NCI-H1105 treated with DMSO at 0.1 percent for 48 hours (cell line): ENCODE measurements at places on chromosomes 12 and 14.

GRCh38 chr12:47321436-47321835, 241.7 kb upstream of the AMIGO2 start:
- no peak for DNase-seq

DNA sequence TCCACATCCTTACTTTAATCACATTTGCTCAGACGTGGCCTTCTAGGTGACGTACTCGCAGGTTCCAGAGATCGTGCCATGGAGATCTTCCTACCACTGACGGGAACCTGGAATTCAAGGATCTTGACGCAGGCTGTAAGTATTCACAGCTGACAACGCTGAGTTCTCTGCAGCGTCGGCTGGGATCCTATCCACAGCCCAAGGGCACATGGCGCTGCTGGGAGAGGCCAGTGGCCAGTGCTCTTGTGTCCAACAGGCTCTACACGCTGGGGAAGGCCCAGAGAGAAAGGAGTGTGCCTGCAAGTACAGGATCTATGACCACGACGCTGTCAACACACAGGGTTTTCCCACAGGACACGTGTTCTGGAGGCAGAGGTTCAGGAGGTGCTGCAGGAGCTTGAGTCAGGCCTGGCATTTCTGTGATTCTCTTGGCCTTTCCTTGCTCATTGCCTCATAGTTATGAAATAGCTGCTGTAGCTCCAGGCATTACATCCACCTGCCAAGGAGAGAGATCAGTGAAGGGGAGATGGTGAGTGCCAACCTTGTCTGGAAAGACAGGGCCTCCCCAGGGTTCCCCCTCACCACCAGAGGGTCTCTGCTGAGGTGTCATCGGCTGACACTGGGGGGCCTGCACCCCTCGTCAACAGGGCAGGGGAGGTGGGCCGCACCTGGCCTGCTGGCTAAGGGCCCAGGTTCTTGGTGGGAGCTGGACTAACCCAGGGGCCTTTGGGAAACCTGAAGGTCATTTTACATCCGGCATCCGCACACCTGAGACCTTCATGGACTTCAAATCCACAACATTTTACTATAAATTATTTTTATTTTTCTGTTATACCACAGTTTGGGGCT, 21.3 kb downstream of the LRCOL1 start:
- no peak for DNase-seq

GRCh38 chr14:102901633-102902032, 20.8 kb upstream of the AMN start:
- DNase-seq, result no peak

DNA sequence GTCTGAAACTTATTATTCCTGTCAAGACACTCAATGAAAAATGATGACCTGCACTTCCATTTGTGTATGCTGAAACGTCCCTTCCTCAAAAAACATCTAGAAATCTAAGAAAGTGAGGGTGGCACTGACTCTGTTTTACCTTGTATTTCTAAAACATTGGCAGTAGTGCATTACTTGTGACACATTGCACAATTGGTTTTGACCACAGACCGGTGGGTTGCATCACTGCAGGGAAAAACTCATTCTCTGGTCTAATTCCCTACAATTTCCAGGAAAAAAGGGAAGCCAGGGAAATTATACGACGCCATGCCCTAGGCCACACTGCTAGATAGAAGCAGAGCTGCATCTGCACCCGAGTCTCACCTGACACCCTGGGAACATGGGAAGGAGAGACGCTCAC, 156.7 kb downstream of the NTF3 start:
- DNase-seq, result no peak

DNA sequence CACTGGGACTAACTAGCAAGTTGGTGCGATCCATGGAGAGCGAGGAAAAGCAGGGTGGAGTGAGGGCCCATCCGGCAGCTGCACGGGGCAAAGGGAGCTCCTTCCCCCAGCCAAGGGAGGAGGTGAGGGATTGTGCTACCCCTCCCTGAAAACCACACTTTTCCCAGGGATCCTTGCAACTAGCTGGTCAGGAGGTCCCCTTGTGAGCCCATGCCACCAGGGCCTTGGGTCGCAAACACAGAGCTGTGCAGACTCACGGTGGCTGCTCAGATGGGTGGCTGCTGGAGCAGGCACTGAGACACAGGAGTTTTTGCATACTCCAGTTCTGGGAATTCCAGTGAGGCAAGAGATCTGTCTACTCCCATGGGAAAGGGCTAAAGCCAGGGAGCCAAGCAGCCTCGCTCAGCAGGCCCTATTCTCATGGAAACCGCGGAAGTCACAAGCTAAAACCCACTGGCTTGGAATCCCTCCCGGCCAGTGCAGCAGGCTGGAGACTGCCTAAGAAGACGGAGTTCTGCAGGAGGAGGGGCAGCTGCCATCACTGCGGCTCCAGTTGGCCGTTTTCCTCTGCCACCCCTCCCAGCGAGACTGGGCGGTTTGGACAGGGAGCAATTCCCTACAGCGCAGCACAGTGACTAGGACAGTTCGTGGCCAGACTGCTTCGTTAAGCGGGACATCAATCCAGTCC, 10.9 kb upstream of the ZNF705A start:
- DNase-seq, result no peak

- DNase-seq, result no peak
Measured at GRCh38 chr12:67977668-67978067, 11.6 kb upstream of the IFNG-AS1 start.

DNA sequence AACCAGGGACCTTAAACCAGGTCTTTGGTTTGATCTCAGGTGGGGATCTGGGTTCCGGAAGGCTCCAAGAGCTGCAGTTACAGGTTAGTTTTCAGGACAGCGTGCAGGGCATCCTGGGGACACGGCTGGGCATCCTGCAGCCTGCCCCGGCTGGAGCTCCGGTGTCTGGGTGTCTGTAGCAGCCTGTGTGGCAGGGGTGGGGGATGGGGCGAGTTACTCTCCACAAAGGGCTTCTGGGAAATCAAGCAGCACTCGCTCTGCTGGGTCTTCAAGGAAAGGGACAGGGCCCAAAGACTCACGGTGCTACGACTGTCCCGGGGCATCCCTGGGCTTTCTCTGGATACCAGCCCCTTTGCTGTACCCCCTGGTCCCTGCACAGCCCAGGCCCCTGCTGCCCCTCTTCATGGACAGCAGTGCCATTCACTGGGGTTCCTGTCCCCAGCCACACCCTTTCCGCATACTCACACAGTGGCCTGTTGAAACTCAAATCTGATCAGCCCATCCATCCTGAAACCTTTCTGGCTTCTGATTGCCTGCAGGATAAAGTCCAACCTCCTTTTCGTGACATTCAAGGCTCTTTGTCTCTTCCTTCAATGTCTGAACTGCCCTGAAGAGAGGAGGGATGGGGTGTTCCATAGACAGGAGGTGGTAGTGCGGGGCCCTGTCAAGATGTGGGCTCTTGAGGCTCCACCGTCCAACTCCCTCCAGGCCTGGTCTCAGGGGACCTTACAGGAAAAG, 22.2 kb upstream of the PPP1R13B start:
- no peak for DNase-seq

DNA sequence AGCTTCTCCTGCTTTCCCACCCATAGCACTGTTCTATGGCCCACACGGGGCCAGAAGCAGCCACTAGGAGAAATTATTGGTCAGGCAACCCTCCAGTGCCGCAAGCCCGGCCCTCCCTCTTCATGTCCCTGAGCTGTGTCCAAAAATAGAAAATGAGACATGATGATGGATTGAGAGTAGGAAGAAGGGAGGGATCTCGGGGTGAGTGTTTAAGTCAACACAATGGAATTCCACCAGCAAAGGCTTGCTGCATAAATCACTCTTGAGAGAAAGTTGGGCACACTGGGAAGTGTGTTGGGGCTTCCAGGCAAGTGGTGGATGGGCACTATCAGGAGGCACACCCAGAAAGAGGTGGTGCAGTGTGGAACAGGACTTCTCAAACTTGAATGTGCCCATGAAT, 94.2 kb downstream of the LLPH start:
- no peak for DNase-seq

DNA sequence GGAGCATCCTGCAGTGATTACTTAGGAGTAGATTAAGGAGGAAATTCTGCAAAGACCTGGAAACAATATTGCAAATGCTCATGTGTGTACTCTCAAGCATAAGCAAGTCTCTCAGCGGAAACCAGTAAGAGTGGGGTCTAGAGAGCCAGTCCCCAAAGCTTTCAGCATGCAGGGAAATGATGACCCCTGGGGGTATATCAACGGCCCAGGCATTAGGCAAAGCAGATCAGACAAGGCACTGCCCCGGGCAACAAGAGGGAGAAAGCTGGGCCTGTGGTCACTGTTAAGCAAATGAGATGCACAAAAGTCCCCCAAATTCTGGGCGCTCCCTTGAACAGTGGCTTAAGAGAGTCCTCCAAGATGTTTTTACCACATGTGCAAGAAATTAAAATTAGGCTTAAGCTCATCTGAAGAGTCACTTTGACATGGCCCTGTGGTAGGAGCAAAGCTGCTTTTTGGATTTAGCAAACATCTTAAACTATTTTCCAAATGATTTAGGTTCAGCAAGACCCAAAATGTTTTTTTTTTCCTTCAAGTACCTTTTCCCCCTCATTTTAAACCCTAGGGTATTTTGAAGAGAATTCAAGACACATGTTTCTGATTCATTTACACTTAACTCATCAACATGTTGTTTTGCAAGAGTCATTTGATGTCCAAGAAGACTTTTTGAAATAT, 457.1 kb upstream of the TBX3 start:
- no peak for DNase-seq
